ENCODE measurements at places on chromosomes 12 and 14.

DNA sequence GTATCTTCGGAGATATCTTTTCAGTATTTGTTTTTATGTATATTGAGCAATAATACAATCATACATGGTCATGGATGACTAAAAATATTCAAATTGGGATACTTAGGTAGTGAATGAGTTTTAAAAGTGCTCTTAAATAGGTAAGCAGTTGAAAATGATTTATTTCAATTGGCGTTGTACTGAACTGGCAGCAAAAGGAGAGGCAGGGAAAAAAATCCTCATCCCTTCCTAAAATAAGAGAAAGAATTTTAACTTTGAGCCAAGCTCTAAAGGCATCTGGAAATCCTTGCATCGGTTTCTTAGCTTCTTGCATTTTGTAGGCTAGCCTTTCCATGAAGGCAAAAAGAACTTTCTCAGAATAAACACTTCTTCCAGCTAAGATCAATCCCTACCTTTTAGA is 125.2 kb downstream of the MGST1 start:
- no peak for DNase-seq

GRCh38 chr14:68544081-68544892 is 248.6 kb downstream of the ZFP36L1 start:
- no peak for DNase-seq

GRCh38 chr14:48390346-48390745 is 714.9 kb upstream of the MDGA2 start:
- no peak for DNase-seq

DNA sequence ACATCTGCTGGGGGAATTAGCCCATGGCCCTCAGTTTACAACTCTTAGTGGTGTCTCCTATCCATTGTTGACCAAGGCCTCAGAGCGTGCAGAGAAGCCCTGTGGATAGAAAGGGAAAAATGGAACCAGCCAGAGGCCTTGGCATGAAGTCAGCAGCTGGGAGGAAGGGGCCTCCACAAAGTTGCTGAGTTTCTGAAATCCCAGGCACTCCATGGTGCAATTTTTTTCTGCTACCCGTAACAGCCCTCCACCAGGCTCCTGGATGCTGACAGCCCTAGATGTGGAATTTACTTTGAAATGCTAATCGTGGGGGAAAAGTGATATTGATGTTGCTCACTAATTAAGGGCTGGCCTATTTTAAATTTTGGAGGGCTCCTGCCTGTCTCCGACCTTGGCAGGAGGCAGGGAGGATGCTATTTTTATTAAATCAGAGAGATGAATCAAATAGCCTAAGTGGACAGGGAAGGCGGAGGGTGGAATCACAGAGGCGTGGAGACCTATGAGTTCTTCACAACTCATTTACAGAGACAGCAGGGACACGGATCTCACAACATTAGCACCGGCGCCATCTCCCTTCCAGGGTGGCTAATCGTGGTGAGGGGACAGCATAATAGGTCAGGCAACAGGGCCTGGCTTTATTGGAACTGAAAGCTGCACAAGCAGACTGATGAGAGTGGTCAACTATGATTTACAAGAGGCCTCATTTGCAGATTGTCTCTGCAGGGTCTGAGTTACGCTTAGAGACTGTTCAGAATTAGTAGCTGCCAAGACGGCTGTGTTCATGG is 99.8 kb upstream of the WSCD2 start:
- no peak for DNase-seq

DNA sequence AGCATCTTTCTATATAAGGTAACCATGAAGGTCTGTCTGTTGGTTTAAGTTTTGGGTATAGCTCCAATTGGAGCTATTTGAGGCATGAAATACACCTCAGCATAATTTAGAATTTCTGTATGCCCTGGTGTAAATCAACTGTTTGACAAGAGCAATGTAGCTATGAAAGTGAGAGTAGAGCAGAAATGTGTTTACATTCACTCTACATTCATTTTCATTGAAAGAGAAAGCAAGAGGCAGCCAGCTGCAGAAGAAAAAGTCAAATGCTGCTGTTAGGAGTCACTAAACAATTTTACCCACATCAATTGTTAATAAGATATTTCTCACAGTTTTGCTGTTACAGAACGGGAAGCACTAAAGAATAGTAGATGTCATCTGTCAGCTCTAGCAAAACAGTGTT is 252.5 kb downstream of the SLC6A15 start:
- no peak for DNase-seq

- DNase-seq, result no peak
Observed at GRCh38 chr12:65740873-65741600, 83.2 kb upstream of the HMGA2 start.

DNA sequence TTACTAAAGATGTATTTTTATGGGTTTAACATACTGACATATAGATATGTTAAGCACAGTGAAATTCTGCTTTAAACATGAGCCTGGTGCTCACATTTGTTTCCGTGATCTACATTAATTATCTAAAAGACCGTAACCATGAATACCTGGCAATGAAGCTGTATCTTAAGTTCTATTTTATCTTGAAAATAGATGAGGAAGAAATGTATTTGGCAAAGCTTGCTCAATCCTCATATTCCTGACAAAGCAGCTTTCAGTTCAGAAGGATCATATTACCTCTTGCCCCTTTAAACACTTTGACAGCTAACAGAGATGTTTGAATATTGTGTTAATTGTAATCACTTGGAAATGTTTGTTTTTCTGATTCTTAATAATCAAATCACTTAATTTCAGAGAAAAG is 9.8 kb downstream of the EPYC start:
- DNase-seq, result no peak

DNA sequence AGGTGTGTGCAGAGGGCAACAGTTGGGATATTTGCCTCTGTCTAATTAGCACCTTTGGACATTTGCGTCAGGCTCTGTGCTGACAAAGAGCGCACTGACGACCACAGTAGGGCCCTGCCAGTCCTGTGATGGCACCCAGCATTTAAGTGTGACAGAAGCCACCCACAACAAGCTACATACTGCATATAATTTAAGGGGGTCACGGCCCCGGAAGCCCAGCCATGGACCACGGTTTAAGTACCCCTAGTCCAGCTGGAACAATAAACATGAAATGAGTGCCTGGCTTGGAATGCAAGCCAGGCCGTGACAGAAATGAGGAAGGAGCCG is 16.8 kb upstream of the DYNC1H1 start:
- no peak for DNase-seq

DNA sequence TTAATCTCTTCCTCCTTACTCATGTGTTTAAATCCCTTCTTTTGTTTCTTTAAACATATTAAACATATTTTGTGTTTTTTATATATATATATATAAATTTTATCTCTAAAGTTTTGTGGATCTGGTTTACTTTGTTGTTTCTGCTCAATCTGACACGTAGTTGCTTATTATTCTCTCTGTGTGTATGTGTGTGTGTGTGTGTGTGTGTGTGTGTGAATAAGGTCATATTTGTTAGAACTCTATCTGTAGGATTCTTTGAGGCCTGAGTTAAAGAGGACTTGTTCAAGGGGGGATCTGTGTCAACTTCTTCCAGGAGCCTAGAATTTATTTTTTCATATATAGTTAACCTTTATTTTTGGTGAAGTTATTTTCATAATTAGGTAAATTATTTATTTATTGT is 2.7 kb downstream of the GPR65 start:
- no peak for DNase-seq

DNA sequence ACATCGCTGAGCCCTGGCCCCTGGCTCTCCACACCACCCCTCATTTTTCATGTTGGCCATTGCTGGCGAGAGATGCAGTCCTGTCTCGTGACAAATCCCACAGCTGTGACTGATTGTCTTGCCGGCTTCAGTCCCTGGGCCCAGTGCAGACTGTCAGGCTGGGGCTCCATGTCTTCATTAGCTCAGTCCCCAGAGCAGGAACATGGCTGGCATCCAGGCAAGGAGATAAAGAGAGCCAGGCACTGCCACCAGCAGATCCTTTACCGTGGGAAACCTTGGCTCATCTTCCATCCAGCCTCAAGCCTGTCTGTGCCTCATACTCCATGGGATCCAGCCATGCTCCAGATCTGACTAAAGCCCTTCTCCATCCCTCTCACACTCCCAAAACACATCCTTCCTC is 284.7 kb upstream of the FKBP4 start:
- no peak for DNase-seq

GRCh38 chr12:76866726-76867125 is 12.1 kb downstream of the CSRP2 start:
- no peak for DNase-seq

- no peak for DNase-seq
Observed at GRCh38 chr14:53153702-53154112, 584 bp upstream of the DDHD1 start.

GRCh38 chr12:124463341-124463921 is 104.0 kb downstream of the NCOR2 start:
- DNase-seq, result no peak

- DNase-seq, result no peak
Observed at GRCh38 chr12:111606767-111607230, 7.7 kb upstream of the ATXN2 start.

GRCh38 chr14:22070119-22070982 is 396.7 kb upstream of the OR4E1 start:
- DNase-seq, result peak; percentile 15

GRCh38 chr14:72023128-72024042 is 91.2 kb downstream of the RGS6 start:
- no peak for DNase-seq

DNA sequence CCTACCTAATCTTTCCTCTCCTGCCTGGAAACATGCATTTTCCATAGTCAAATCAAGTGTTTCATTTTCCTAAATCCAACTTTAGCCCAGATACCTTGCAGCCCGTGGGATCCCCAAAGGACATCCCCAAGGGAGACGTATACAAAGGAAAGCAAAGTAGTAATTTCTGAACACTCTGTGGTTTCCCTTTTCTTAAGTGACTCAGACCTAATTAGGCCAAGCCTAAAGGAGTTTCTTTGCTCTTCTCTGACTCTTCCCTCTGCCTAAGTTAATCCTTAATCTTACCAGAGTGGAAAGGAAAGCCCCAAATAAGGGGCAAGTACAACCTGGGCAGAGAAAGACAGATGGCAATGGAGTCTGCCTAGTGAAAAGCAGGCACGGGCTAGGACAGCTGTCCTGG is 250.3 kb downstream of the SPTSSA start:
- no peak for DNase-seq

DNA sequence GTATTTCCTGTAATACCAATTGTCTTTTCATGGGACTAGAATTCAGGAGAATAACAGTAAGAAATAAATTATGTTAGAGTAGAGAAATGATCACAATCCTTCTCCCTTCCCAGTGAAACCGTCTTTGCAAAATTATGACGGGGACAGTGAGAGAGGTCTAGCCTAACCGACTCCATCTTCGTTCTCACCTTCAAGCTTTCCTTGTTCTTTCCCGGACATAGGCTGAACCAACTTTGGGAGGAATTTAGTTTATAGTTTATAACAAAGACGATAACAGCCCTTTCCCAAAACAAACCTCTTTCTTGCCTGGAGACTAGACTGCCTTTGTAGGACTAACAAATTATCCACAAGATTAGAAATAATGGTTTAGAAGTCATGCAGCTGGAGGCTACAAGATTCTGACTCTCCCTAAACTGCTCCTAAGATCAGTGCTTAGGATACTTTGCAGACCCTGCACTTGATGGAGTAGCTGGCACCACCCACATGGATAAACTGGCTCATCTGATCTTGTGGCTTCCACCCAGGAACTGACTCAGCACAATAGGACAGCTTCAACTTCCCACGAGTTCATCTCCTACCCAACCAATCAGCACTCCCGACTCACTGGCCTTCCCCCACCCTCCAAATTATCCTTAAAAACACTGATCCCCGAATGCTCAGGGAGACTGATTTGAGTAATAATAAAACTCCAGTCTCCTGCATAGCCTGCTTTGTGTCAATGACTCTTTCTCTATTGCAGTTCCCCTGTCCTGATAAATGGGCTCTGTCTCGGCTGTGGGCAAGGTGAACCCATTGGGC is 521.2 kb upstream of the TBX3 start:
- DNase-seq, result no peak

GRCh38 chr12:230925-231671 is 17.1 kb upstream of the SLC6A12 start:
- no peak for DNase-seq

All from stimulated activated CD8-positive, alpha-beta memory T cell treated with anti-CD3 and anti-CD28 coated beads, Interleukin-7, amount 100 ng/mL, for 1 hour (primary cell).